ENCODE measurements at places on chromosomes 4 and X.

DNA sequence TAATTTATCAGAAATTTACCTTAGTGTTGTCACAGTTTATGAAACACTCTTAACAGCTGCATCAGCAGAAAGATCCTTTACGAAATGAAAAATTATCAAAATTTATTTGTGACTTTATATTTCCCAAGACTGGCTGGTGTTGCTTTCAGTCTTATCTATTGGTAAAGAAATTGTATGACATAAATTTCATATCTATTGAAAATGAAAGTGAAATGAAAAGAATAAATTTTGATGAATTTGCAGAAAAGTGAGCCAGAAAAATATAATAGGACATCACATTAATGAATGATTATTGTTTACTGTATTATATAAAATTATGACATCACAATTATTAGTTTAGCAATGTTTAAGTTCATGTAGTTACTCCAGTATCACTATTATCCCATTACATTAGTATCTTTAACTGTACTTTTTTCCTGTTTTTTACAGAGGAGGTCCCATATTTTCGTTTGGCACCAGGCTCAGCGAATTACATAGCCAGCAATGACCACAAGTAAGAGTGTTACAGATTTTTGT lies 13.2 kb upstream of the TMEM165 start:
- no peak for DNase-seq

GRCh38 chr4:184313702-184314659 lies 96.3 kb upstream of the ENPP6 start:
- DNase-seq = no peak

DNA sequence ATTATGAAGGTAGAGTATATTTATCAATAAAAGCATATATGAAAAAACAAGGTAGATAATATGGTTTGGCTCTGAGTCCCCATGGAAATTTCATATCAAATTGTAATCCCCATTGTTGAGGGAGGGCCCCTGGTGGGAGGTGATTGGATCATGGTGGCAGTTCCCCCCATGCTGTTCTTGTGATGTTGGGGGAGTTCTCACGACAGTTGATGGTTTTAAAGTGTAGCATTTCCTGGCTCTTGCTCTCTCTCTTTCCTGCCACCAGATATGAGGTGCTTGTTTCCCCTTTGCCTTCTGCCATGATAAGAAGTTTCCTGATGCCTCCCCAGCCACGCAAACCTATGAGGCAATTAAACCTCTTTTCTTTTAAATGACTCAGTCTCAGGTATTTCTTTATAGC lies 260.4 kb downstream of the PPARGC1A start:
- no peak for DNase-seq

GRCh38 chrX:72545990-72546389 lies 26.7 kb downstream of the HDAC8 start:
- no peak for DNase-seq

DNA sequence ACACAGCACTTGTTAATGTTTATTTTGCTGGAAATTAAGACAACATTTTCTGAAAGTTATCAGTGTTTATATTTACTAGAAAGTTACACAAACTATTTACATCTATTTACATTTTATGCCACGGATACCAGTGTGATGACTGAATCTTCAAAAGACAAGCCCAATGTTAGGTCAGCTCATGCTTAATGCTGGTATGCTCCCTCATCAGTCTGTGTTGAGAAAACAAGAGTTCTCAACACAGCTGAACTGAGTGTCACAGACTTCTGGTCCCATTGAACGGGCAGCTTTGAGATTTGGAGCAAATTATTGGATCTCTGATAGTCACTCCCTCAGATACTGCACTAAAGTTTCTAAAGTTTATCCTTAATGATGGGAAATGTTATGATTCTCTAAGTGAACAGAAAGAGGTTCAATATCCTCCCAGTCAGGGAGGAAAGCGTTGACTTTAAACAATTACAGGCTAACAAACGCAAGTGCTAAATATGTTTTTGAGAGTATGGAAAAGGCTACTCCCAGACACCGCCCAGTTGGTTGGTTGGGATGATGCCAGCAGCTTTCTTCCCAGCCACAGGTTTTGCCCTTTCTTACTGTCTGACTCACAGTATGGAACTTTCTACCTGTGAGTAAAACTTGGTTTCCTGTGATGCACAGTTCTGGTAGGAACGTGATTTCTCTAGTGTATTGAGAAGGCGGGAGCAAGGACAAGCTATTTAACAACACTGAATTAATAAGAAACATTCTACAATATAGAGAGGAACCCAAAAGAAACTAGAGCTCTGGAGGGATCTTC lies 1293.6 kb upstream of the TENM3 start:
- DNase-seq = no peak

DNA sequence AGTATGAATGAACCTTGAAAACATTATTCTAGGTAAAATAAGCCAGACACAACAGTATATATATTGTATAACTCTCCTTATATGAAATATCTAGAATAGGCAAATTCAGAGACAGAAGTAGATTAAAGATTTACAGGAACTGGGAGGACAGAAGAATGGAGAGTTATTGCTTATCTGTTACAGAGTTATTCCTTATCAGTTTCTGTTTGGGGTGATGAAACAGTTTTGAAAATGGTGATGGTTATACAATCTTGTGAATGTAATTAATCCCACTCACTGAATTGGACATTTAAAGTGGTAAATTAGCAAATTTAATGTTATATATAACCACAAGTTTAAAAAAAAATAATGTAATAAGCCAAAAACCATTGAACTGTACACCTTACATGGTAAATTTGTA lies 14.5 kb upstream of the EXOC1 start:
- no peak for DNase-seq

DNA sequence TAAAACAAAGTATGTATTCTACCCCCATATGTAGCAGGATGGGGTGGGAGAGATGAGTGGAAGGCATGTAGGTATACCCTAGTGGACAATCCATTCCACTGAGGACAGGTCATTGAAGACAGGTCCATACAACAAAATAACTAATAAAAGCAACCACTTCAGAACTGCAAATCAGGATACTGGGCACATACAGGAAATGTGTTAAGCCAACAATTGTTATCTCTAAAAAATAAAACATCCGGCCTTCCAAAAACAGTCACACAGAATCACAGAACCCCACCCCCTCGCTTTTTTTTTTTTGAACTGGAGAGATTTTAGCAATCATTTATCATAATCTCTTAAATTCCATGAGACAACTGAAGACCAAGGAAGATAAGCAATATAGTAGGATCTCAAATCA lies 112.9 kb downstream of the FRYL start:
- no peak for DNase-seq

DNA sequence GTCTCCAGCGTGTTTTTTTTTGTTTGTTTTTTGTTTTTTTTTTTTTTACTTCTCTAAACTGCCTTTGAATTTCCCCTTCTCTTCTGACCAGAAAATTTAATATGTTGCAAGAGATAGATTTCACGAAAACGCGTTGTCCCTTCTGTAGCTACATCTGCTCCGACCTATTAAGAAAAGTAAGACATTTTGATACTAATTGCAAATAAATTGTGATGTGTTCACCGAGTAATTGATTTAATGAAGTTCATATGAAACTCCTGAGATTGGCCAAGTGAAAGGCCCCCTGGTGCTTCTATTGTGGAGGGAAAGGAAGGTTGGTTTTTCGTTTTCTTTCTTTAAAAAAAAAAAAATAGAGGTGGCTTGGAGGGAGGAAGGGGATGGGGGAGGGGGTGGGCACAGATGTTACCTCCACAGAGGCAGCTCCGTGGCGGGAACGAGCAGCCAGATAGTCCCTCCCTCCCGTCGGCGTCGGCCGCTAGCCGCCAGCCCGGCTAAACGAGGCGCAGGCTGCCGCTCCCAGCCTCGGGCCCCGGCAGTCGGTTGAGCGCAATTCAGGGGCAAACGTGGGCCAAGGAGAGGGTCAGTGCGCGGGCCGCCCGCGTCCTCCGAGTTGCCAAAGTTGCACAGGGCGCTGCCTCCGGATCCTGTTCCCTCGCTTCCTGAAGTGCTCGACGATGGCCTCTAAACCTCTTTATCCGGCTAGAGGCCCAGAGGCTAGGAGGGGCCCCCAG lies 139.1 kb upstream of the ZIC3 start:
- DNase-seq = no peak

DNA sequence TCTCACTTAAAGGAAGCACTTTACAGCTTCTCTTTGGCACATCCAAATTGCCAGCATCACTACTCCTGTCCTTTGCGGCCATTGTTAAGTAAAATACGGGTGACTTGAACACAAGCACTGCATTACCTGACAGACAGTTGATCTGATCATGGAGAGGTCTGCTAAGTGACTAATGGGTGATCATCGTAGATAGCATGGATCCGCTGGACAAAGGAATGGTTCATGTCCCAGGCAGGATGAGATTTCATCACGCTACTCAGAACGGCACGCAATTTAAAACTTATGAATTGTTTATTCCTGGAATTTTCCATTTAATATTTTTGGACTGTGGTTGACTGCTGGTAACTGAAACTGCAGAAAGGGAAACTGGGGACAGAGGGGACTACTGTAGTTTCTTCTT lies 94.1 kb downstream of the NEUROG2 start:
- no peak for DNase-seq

DNA sequence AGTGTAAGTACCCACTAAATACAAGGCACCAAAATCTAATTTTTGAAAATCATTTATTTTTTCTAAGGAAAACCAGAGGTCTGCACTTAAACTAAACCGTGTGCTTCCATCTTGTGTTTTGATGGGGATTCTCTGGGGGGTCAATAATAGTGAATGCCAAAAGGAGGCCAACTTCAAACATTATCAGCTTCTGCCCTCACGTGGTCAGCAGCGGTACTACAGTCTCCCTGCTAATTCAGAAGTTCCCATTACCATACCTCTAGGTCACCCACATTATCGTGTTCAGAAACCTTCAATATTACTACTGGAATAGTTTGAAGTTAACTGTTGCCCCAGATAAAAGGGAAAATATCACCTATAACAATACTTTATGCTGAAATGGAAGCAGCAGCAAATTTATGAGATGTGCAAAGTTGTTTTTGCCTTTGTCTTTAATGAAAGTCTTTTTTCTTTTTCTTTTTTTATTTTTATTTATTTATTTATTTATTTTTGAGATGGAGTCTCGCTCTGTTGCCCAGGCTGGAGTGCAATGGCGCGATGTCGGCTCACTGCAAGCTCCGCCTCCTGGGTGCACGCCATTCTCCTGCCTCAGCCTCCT lies 17.3 kb downstream of the CTPS2 start:
- DNase-seq = peak; percentile 76

GRCh38 chr4:144750348-144750747 lies 104.4 kb downstream of the HHIP start:
- DNase-seq = no peak

DNA sequence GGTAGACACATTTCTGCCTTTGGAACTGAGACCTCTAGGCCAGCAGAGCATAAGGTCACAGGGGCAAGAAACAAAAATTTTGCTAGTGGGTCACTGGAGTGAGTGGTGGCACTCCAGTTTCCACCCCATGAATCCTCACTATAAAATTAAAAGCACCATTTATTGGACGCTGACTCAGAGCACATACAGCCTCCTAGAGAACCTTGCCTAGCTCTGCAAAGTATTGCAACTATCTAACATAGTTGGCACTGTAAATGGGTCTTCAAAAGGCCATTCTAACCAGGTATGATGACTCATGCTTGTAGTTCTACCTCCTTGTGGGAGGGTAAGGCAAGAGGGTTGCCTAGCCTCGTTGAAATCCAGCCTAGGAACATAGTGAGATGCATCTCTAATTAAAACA lies 25.1 kb downstream of the RRAGB start:
- DNase-seq = no peak

GRCh38 chr4:107999932-108000539 lies 10.3 kb downstream of the HADH start:
- no peak for DNase-seq

DNA sequence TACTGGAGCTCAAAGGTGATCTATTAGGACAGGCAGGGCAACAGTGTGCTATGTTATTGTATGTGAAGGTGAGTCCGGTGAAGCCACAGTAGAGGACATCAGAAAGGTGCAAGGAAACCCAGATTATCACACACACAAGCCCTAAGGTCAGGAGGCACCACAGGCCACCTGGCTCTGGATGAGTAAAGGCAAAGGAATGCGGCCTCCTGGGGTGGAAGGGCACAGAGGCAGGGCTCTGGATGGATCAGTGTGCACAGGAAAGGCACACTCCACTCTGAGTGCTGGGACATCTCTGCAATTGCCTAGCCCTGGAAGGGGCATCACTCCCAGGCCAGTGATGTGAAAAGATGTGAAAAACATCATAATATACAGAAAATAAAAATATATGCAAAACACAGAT lies 683.5 kb downstream of the TRIML1 start:
- DNase-seq = no peak

DNA sequence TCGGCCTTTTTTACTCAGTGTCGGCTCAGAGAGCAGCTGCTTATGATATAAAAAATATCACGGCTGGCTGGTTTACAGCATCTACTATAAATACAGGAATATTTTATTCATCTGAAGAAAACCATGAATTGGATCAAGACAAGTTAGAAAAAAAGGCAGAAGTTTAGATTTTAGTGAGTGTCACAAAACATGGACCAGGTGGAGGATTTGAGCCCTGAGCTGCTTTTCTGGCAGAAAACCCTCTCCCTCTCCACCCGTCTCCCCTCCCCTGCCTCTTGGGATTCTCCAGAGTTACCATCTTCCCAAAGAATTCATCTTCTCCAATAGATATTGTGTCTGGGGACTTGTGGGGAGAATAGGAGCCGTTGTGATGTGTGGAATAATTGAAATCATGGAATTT lies 142.8 kb upstream of the RAI2 start:
- DNase-seq = no peak

DNA sequence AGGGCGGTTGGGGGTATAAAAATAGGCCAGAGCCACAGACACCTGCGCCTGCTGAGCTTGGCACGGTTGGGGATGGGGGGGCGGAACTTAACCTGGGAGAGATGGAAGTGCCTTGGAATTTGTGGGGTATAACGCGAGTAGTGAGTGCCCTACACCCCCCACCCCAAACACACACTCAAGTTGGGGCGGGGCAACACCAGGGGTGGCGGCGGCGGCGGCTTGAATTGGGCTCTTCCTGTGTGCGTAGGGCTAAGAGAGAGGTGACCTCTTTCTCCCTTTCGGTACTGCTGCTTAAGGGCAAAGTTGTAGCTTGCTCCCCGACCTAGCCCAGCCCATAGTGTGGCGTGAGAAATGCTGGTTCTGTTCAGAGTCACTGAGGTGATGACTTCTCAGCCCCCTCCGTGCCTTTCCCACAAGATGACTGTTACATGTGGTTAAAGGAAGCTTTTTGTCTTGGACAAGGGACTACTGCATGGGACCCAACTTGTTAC lies 839 bp downstream of the STK26 start:
- DNase-seq = peak; percentile 30

- no peak for DNase-seq
Observed at GRCh38 chr4:1522606-1523005, 116.4 kb upstream of the NKX1-1 start.

- DNase-seq = no peak
Observed at GRCh38 chrX:102835504-102836146, 101.4 kb upstream of the RAB40AL start.

DNA sequence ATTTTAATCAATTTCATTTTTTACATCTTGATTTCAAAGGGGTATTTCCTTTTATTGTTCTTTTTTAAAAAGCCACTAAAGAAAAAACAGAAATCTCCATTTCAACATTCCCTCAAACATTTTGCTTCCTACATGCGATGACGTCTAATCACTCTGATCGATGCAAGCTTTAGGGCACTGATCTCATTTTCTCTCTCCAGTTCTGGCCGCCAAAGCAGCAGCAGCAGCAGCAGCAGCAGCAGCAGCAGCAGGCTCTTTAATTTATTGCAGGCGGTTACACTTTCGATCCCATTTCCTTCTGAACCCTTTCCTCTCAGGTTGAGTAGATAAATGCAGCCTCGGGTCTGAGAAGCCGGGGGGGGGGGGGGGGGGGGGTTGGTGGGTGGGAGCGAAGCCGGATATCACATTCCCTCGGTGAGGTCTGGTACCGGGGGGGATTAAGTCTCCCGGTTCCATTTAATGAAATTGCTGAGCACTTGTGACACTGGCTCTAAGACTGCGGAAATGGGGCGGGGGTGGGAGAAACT lies 3.4 kb upstream of the PCDH7 start:
- no peak for DNase-seq
